ENCODE measurements at places on chromosomes 3 and 15. TPM values are rescaled to one million over a fixed set of nuclear protein-coding genes. Genes with fewer than 3 reads are reported as not detected.
A peak's percentile ranks its signal among the peaks of the same experiment; 100 is the strongest.

DNA sequence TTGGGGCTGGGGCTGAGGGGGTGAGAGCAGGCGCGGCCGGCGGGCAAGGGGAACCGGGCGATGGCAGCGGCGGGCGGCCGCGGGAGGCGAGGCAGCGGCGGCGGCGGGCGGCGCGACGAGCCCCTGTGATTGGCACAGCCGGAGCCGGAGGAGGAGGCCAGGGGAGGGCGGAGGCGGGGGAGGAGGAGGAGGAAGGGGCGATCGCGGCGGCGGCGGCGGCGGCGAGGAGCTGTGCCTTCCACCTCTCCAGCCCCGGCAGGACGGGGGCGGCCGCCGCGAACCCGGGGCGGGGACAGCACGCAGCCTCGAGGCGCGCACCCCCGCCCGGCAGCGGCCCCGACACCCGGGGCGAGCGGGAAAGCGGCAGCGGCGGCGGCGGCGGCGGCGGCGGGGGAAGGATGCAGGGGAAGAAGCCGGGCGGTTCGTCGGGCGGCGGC is at the start of gene SLCO3A1:
Gene SLCO3A1, plus strand, starts transcription at position 198 of the 437 bp plus-strand sequence.
- peak; percentile 80 for DNase-seq

DNA sequence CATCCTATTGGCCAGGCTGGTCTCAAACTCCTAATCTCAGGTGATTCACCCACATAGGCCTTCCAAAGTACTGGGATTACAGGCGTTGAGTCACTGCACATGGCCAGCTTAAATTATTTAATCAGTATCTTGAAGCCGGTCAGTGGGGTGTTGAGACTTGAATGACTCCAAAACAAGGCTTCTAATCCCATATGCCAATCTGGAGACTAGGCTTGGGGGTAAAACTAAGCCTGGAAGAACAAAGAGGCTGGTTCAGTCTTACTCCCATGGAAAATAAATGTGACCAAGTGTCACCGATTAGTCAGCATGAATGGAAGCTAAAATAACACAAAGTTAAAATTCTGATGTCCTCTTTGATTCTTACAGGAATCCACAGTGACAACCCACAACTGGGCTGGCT is 509.1 kb downstream of the FOXP1 start:
- no peak for DNase-seq

The ACVR2B gene
- polyA plus RNA-seq = 0.02 TPM

The EXD1 gene
- not detected for polyA plus RNA-seq

The TGM4 gene
- polyA plus RNA-seq = not detected

DNA sequence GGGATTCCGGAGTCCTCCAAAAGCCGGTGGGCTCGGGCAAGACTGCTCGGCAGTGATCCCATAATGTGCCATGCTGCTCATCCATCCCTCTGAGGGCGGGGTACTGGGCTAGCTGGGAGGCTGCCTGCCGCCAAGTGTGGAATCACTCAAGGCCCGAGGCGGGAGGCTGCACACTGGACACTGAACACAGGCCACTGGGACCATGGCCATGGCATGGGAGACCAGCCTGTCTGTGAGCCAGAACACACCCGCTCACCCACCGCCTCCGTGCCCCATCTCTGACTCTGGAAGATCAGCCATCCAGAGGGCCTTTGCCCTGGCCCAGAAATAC is 1.4 kb downstream of the C3orf22 start:
- no peak for DNase-seq

The NUTM1 gene
- polyA plus RNA-seq = not detected

DNA sequence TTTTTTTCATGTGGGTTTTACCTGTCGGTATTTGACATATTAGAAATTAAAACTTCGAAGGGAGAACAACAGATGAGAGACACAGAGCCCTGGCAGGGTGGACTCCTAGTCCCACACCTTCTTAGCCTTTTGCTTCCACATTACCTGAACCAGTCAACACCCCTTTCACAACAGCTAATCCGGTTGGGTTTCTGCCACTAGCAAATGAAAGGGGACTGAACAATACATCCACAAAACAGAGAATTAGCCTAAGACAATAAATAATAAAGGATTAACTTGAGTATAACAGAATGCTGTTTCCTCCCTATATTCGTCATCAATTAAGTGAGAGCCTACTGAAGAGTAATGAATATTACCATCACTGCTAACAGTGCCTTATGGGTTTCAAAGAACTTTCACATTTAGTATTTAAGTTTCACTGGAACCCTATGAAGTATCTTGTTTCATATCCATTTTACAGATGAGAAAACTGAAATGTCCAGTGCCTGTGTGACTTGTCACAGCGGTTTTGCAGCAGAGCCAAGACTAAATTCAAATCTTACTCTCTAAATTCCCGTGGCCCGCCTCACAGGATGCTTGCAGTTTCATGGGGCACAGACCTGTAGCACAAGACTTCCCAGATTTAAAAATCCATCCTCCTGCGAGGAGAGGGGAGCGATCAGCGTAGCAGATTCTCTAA is 1.0 kb upstream of the RAB8B start:
- no peak for DNase-seq

The SCAANT1 gene
- polyA plus RNA-seq = 6.3 TPM

The FBXO40 gene
- polyA plus RNA-seq = not detected

The PRR20G gene
- not detected for polyA plus RNA-seq

GRCh38 chr15:84600331-84600686 is 500 bp upstream of the ZSCAN2 start:
- no peak for DNase-seq

The TLE3 gene
- polyA plus RNA-seq = 3.9 TPM

The PBRM1 gene
- polyA plus RNA-seq = 52.4 TPM

The CIDEC gene
- not detected for polyA plus RNA-seq

GRCh38 chr3:89622063-89622700 is 514.8 kb downstream of the EPHA3 start:
- DNase-seq = no peak

DNA sequence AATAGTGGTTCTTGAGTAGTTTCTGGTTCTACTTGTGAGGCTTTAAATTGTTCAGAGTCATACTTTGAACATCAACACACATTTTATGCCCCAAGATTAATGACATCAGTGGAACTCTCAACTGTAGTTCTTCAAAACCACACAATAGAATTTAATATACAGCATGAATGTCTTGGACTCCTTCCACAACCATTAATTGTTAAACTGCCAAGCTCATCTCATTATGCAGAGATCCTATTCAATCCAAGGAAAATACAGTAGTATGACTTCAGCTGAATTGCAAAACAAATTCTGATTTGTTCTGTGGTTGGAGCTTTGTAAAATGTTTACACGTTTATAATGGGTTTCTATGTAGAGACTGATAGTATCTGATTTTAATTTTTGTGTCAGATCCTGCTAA is 199.2 kb upstream of the SLC2A2 start:
- no peak for DNase-seq

DNA sequence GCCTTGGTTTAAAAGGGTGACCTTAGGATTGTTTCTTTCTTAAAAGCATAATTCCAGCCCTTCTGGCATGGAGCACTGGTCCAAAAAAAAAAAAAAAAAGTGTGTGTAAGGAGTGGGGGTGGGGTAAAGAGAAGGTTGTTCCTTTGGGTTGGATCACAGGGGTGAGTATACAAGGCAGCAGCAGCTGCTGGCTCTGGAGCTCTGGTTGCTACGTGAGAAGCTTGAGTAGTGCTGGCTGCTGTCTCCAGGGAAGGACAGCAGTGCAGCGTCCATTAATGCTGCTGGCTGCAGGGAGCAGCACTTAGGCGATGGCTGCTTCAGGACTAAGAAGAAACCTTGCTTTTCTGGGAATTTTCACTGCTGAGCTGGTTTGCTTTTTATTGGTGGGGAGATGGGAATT is 2.3 kb downstream of the SETD5 start:
- DNase-seq = no peak

DNA sequence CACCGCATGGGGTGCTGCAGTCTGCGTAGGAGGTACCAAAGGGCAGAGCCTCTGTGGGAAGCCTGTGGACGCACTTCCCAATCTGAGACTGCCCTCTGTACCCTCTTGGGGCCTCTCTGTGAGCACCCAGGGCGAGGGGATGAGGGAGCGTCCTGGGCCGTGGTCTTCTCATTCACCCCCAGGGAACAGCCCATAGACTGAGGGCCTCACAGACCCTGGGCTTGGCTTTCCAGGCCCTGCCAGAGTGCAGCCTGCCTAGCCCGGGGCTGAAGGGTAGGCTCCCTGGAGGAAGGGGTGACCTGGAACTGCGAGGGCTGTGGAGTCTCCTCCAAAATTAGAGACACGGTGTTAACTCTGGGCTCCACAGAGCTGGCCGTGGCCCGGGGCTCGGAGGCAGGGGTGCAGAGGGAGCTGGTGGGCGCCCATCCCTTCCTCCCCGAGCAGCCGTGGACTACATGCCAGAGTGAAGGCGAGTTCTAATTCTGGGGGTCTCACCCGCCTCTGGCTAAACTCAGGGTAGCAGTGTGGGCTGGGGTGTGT is 468 bp upstream of the SPTBN5 start:
- no peak for DNase-seq

DNA sequence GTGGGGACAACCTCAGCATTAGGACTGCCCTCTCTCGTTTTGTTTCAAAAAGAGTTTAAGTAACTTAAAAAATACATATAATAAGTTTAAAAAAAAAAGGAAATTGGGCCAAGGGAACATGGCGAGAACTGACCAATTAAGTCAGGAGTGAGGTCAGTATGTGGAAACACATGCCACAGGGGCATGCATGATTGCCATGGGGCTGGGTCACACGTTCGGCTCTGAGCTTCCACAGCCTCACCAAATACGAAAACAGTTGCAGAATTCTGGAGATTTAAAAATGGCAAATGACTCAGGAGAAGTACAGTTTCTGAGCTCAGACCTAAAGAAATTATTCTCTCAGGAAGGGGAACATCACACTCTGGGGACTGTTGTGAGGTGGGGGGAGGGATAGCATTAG is 24.1 kb downstream of the PDE8A start:
- no peak for DNase-seq

DNA sequence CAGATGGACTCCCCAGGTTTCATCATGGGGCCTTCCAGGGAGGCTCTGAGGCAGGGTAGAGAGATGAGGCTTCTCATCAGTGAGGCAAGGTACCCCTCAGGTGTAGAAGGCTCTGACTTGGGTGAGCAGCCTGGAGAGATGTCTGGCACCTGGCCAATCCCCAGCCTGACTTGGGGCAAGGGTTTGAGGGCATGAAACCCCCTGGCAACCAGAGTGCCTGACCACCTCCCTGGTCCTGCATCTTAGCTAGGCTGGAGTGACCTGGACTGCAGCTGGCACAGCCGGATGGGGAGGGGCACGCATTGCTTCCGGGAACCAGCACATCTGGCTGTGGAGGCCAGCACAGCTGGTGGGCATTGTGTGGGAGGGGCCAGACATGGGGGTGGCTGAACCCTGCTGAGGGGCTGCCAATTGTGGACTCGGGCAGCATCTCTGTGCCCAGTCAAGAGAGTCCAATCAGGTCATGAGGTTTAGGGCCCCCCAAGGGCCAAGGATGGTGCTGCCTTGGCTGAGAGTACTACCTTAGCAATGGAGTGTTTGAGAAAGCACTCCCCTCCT is 1.9 kb downstream of the ZBTB47 start:
- no peak for DNase-seq

DNA sequence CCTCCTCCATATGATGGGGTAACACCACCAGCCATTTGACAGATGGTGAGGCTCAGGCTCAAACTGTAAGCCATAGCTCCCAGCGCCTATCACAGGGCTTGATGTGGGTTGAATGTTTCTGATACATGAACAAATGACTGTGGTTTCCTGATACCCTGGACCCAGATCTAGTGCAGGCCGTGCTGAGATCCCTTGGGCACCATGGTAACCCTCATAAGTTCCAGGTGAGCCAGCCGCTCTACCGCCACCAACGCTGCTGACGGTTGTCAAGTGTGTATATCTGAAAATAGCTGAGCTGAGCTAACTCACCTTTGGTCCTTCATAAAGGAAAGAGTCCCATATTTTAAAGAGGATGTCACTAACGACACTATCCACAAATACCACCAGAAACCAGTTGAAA is 74.5 kb downstream of the TBC1D2B start:
- DNase-seq = no peak

DNA sequence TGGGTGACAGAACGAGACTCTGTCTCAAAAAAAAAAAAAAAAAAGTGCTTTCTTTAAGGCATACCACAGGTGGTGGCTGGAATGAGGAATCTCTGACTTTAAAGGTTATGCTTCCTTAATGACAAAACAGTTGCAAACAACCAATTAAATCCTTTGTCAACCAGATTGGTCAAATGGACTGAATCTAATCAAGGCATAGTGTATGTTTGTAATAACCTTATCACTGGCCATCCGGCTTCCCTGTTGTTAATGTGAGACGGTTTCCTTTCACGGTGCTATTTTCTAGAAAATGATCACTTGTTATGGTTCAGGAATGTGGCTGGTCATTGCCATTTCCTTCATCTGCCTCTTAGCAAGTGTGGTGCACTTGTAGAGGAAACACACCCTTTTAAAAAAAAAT is 75.9 kb downstream of the FLNB start:
- DNase-seq = no peak

- no peak for DNase-seq
Observed at GRCh38 chr15:56767315-56767714, 34.0 kb upstream of the ZNF280D start.

The ROBO2 gene
- not detected for polyA plus RNA-seq

GRCh38 chr15:48868023-48868422 is 9.9 kb upstream of the EID1 start:
- DNase-seq = no peak

GRCh38 chr3:27422617-27423016 is 53.4 kb upstream of the NEK10 start:
- no peak for DNase-seq

The COL6A5 gene
- not detected for polyA plus RNA-seq

- no peak for DNase-seq
Observed at GRCh38 chr15:49675041-49675440, 54.2 kb downstream of the DTWD1 start.

The DPPA4 gene
- polyA plus RNA-seq = 0.89 TPM

GRCh38 chr15:69583626-69584025 is 131.0 kb downstream of the RPLP1 start:
- no peak for DNase-seq

DNA sequence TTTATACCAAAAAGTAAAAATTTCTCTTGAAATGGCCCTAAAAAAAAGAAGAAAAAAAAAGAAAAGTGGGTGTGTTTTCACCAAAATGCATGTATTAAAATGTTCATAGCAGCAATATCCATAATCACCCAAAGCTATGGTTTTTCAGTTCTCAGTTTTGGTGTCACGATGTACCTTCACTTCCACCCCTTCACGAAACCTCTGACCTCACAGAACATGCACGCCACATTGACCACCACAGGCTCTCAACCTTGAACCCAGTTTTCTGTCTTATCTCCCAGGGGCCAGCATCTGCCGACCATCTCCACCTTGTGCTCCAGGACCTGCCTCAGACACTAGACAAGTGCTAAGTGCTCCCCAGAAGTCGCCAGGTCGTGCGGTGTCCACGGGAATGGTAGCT is 30.4 kb downstream of the COLQ start:
- DNase-seq = no peak

GRCh38 chr3:127438371-127438770 is 150.5 kb upstream of the PRR20G start:
- no peak for DNase-seq

DNA sequence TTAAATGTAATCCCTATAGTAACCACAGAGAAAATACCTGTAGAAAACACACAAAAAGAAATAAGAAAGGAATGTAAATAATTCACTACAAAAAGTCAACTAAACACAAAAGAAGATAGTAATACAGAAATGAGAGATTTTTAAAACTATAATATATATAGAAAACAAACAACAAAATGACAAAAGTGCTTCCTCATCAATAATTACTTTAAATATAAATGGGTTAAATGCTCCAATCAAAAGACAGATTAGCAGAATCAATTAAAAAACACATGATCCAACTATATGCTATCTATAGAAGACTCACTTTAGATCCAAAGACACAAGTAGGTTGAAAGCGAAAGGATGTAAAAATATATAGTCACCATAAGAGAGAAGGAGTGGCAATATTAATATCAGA is 45.8 kb downstream of the FRMD5 start:
- no peak for DNase-seq

GRCh38 chr3:54066253-54066652 is 56.1 kb upstream of the CACNA2D3 start:
- no peak for DNase-seq

The CRABP1 gene
- not detected for polyA plus RNA-seq

The FSD2 gene
- not detected for polyA plus RNA-seq

Measured in immature natural killer cell (primary cell).